ENCODE measurements at places on chromosomes 1 and 21. TPM values are rescaled to one million over a fixed set of nuclear protein-coding genes. Genes with fewer than 3 reads are reported as not detected.

The RAVER2 gene
- polyA plus RNA-seq: 35.0 TPM

The SCP2 gene
- polyA plus RNA-seq: 205 TPM

The PLPPR4 gene
- polyA plus RNA-seq: 2.3 TPM

The TNNT2 gene
- 56.4 TPM for polyA plus RNA-seq

The FAM167B gene
- 5.8 TPM for polyA plus RNA-seq

DNA sequence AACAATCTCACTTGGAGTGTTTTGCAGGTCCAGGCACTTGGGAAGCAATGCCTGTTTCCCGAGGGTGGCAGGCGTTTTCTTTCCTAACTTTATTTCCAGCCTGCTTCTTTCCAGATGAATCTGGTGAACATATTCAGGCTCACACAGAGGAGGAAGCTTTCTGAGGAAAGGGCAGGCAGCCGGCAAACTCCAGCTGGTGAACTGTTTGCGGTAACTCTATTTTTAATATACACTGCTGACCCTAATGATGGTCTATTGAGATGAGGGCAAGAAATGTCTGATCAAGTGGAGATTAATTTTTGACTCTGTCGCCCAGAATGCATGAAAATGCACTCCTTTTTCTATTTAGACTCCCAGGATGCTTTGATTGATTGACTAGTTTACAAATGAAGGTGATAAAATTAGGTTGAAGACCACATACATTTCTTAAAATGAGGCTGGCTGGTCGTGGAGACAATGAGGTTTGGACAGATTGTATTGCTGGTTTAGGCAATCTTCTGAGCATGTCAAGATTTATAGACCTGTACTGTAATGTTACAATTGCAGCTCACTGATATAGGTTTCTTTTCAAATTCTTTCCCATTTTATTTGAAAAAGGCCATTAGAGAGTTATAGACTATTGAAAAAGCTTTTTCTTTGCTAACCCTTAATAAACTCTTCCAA lies 153.8 kb downstream of the ATG4C start:
- no peak for DNase-seq

GRCh38 chr1:173862769-173863223 lies 5.0 kb downstream of the GAS5 start:
- no peak for DNase-seq

- no peak for DNase-seq
Measured at GRCh38 chr1:67723620-67724019, 38.6 kb downstream of the GADD45A start.

GRCh38 chr1:44812822-44813543 lies 4.7 kb downstream of the BTBD19 start:
- no peak for DNase-seq

DNA sequence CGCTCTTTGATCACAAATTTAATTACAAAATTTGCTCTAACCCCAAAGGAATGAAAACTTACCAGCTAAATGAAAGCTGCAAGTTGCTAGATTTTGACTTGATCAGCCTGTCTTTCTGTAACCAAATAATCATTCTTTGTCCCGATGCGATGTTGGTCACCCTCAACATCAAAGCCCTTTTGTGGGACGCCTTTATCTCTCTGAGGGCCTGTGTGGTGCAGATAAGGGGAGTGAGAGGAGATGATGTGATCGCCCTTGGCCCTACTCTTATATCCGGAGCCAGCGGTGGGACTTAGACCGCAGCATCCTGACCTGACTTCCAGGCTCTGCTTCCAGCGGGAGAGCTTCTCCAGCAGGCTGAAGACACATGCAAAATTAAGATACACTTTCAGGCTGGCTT lies 19.3 kb upstream of the UMODL1 start:
- no peak for DNase-seq

- no peak for DNase-seq
Measured at GRCh38 chr1:219585837-219586455, 27.0 kb downstream of the ZC3H11B start.

DNA sequence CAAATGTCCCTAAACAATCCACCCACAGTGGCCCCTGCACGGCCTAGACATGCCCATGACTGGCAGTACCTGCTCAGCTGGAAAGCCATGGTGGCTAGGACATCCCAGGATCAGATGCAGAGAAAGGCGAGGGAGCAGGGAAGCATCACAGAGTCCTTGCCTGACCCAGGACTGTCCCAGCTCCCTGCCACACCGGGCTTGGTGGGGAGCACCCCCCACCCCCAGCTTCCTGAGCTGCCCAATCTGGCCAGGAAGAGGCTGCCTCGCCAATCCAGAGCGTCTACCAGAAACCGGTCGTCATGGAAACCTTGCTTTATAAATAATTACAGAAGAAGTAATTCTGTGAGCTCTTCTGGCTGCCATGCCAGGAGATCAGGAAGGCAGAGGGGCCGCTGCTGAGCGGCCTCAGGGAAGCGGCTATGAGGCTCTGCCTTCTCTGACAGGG lies 34.8 kb downstream of the ACOT7 start:
- DNase-seq: peak; percentile 66

GRCh38 chr1:192350356-192350755 lies 33.6 kb downstream of the RGS21 start:
- no peak for DNase-seq

DNA sequence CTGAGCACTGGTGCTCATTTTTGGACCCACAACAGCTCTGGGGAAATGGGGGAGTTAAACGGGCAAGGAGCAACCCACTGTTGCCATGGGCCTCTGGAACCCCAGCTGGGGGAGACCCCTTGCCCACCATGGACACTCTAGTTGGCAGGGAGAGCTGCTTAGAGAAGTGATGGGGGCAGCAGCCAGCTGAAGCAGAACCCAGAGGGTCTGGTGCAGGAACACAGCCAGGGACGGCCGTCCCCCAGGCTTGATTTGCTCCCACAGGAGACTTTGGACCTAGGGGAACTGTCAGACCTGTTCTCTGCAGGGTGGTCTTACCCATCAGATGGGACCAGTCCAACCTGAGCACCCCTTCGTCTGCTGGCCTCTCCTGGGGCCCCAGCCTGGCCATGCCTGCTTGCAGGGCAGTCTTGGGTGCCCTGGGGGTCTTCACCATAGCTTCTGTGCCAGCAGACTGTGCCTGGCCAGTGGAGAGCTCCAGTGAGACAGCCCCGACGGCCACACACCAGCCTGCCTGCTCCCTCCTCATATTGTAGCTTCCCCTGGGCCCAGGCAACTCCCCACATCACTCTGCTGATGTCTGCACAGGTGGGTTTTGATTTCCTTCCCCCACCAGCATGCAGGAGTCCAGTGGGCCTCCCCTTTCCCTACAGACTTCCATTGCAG lies 11.3 kb downstream of the SPATC1L start:
- DNase-seq: no peak

GRCh38 chr1:198848649-198849048 lies 209.8 kb downstream of the PTPRC start:
- DNase-seq: peak; percentile 26

Data from left kidney (tissue), 8 donors.